ENCODE measurements at places on chromosomes 1 and 21.

DNA sequence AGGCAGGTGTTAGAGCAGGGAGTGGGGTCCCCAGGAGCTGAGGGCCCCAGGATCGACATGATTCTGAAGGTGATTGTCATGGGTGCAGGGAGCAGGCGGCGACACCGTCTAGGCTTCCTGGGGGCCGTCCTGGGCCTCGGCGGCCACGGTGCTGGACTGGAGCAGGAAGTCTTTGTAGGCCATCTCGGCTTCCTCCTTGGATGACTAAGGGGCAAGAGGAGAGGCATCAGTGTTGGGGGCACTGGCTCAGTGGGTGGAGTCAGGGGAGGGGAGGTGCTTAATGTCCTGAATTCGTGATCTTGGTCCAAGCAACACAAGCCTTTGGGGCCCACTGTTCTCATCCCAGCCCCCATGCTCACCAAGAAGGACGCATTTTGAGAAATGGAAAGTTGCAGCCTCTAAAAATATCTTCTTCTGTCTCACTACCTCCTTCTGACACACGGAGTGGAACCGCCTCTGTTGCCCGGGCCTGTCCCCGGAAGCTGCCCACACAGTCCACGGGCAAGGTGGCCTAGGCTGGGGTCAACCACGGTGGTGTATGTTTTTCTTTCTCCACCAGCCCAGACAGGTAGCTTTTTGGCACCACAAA is 8.6 kb upstream of the FCMR start:
- H3K27me3 ChIP-seq: no peaks in the 10 kb centered on the region
- peaks cover 5% of the 10 kb centered on the region for H3K4me1 ChIP-seq
- no peak overlapping the region for H3K27ac ChIP-seq
- no peak for DNase-seq
- no peak overlapping the region for H3K4me3 ChIP-seq

DNA sequence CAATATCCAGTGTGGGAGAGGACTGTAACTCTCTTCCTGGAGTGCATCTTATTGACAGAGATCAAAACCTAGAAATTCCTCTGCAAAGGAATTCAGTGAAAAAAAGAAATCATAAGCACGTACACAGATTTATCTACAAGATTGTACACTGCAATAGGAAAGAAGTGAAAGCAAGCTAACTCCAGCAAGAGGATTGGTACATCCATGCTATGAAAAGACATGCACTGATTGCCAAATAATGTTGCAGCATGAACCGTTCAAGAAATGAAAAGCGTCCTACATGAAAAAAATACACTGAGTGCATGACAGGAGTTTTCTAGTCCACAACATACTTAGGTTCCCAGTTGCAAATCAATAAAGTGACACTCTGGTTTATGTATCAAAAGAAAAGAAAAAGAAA is 1.9 kb upstream of the MGST3 start:
- DNase-seq: no peak
- peaks cover 39% of the 10 kb centered on the region for H3K4me1 ChIP-seq
- H3K36me3 ChIP-seq: no peaks in the 10 kb centered on the region
- no peak overlapping the region for H3K4me3 ChIP-seq

DNA sequence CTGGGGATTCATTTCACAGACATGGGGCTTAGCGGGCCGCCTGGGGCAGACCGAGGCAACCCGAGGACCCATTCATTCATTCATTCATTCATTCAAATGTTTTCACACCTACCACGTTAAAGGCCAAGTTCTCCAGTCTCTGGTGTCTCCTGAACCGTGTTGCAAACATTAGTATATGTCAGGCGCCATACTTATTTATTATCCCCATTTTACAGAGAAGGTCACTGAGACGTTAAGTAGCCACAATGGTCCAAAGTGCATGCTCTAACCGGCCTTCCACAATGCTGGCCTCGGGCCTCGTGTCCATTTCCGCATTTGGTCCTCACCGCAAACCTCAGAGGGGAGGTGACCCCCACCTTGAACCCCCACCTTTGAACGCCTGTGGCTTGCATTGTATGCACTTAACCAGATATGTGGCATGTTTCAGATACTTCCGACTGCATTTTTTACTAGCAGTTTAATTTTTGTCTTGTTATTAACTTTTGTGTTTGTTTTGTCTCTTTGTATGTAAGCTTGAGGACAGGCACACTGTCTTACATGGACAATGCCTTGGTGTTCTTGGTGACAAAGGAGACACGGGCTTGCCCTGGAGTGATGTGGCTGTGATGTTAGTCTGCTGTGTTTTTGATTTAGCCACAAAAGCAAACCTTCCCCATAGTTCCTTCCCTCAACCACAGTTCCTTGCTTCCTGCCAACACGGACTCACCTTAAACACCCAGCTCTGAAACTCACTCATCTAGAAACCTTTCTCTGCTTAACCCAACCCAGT is 1.2 kb upstream of the IFFO2 start:
- H3K27ac ChIP-seq: no peak overlapping the region
- no peaks in the 10 kb centered on the region for H3K27me3 ChIP-seq
- H3K4me3 ChIP-seq: peak overlapping the region; percentile 86
- DNase-seq: no peak

DNA sequence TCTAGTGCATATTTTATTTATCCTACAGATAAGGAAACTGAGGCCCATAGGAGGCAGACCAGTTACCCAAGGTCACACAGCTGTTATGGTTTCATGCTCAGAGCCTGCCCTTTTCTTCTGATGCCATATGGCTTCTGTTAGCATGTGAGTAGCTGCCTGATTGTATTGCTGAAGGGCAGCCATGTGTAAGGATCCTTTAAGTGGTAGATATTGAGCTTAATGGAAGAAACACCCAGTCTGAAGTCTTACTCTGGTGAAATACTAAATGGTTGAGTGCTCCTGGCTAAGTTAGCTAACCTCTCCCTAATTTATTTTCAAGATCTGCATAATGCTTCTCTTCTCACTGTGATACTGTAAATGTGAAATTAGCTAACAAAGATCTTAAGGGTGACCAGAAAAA is 30.9 kb downstream of the ADAMTS5 start:
- peaks cover 7% of the 10 kb centered on the region for H3K36me3 ChIP-seq
- no peak overlapping the region for H3K27ac ChIP-seq
- H3K4me1 ChIP-seq: peaks cover 6% of the 10 kb centered on the region
- no peak overlapping the region for H3K4me3 ChIP-seq
- no peaks in the 10 kb centered on the region for H3K27me3 ChIP-seq

DNA sequence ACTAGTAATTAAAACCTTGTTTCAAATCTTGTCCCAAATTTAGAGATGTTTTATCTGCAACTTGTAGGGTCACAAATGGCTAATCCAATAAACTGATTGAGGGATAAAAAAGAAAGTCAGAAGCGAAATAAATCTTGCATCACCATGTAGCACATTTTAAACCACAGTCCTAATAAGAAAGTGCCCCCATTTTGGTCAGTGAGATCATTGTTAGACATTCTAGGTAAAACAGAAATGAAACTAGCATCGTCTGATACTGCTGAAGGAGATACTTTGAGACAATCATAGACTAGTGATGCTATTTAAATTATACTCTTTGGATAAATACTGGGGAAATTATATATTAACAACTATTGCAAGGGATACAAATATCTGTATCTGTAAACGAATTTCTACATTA is 247.9 kb downstream of the AMY1C start:
- no peak overlapping the region for H3K4me3 ChIP-seq
- no peaks in the 10 kb centered on the region for H3K4me1 ChIP-seq
- no peaks in the 10 kb centered on the region for H3K36me3 ChIP-seq

DNA sequence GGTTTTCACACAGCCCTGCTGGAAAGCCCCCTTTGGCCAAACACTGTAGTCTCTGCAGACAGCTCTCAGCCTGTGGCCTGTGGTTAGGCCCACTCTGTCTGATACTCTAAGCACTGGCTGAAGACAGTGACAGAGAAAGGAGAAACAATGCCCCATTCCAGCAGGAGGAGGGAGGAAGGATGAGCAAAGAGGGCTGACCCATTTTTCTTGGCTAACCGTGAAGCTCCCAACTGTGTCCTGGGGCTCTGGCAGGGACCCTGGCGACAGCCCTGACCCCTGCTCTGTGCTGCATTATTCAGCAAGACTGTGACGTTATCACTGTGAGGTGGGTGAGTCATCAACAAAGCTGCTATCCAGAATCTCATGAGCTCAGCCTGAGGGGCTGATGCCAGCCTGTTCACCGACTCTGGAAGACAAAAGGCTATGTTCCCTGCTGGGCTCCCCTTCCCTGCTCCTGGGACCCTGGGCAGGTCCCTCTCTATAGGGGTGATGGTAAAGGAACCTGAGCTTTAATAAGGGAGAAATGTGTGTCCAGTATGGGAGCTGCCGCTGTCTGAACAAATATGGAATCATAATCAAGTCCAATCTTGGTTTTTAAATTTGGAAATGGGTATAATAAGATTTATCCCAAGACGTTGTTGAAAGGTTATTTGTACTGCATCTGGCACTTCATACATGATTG is 107.0 kb downstream of the RHOU start:
- no peaks in the 10 kb centered on the region for H3K27me3 ChIP-seq
- H3K27ac ChIP-seq: no peak overlapping the region
- H3K4me3 ChIP-seq: no peak overlapping the region
- H3K4me1 ChIP-seq: peaks cover 18% of the 10 kb centered on the region
- H3K36me3 ChIP-seq: no peaks in the 10 kb centered on the region
- DNase-seq: no peak

DNA sequence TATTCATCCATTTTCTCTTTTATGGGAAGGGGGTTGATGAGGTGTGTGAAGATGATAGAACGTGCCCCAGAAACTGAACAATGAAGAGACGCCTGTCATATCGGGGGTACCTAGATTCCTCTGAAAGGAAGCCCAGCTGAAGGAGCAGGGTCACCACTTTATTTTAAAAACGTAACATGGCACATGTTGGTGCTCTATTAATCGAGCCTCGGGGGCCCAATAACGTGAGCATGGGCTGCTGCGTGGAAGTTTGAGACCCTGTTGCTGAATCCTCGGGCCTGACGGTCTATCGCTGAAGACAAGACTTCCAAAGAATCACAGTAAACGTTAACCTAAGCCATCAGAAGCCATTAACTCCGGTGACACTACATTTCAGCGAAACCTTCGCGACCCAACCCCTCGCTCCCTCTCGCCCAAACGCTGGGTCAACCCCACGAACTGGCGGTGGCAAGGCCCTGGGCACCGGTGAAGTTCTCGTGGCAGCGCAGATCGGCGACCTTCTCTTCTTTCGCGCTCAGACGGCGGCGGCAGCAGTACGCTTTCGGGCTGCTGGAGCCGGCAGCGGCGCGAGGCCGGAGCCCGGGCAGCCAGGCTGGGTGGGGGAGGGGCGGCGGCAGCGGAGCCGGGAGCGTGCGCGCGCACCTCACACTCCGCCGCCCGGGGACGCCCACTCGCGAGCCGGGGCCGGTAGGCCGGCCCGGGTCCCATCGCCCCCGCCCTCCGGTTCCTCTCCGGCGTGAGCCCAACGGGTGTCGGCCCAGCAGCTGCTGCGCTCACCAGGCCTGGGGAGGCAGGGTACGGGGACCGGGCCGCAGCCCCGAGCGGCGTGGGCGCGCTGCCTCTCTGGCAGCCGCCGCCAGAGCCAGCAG is 838 bp upstream of the MAN1A2 start:
- no peaks in the 10 kb centered on the region for H3K27me3 ChIP-seq
- H3K4me3 ChIP-seq: peak overlapping the region; percentile 91
- DNase-seq: peak; percentile 91
- H3K27ac ChIP-seq: peak overlapping the region; percentile 99
- peaks cover 74% of the 10 kb centered on the region for H3K4me1 ChIP-seq
- H3K36me3 ChIP-seq: no peaks in the 10 kb centered on the region

GRCh38 chr1:2046174-2046917 is 3.9 kb upstream of the PRKCZ start:
- peak; percentile 59 for DNase-seq
- H3K27ac ChIP-seq: no peak overlapping the region
- H3K4me1 ChIP-seq: peaks cover 40% of the 10 kb centered on the region
- H3K4me3 ChIP-seq: no peak overlapping the region
- H3K36me3 ChIP-seq: no peaks in the 10 kb centered on the region

DNA sequence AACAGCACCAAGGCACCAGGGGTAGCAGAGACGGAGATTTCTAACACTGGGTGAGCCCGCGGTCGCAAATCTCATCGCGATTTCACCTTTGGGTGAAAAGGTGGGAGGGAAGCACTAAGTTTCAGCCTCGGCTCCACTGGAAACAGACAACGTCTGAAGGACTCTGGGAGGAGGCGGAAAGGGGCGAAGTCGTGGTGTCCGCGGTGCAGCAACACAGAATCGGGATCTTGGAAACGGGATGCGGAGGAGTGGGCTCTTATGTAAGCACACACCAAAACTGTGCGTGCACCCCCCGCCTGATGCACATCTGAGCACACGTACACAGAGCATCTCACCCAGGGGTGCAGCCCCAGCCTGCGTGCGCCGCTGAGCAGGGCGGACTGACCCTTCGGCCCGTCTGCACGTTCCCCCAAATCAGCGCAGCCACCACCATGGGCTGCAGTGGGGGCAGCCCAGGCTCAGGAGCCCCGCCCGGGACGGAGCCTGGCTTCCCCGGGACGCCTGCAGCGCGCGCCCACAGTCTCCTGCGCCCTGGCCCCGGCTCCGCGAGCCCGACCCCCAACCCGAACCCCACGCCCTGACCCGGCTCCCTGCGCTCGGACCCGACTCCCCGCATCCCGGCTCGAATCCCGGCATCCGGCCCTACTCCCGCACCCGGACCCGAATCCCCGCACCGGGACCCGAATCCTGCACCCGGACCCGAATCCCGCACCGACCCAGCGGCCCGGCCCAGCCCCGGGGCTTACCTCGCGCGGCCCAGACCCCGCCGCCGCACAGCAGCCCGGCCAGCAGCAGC is 670 bp downstream of the CLSTN1 start:
- H3K27me3 ChIP-seq: no peaks in the 10 kb centered on the region
- peak overlapping the region; percentile 97 for H3K4me3 ChIP-seq
- H3K36me3 ChIP-seq: no peaks in the 10 kb centered on the region
- H3K27ac ChIP-seq: peak overlapping the region; percentile 90
- peaks cover 42% of the 10 kb centered on the region for H3K4me1 ChIP-seq

GRCh38 chr1:169340882-169341281 is 26.7 kb downstream of the NME7 start:
- no peaks in the 10 kb centered on the region for H3K27me3 ChIP-seq
- H3K4me1 ChIP-seq: no peaks in the 10 kb centered on the region
- H3K27ac ChIP-seq: no peak overlapping the region
- H3K4me3 ChIP-seq: no peak overlapping the region

DNA sequence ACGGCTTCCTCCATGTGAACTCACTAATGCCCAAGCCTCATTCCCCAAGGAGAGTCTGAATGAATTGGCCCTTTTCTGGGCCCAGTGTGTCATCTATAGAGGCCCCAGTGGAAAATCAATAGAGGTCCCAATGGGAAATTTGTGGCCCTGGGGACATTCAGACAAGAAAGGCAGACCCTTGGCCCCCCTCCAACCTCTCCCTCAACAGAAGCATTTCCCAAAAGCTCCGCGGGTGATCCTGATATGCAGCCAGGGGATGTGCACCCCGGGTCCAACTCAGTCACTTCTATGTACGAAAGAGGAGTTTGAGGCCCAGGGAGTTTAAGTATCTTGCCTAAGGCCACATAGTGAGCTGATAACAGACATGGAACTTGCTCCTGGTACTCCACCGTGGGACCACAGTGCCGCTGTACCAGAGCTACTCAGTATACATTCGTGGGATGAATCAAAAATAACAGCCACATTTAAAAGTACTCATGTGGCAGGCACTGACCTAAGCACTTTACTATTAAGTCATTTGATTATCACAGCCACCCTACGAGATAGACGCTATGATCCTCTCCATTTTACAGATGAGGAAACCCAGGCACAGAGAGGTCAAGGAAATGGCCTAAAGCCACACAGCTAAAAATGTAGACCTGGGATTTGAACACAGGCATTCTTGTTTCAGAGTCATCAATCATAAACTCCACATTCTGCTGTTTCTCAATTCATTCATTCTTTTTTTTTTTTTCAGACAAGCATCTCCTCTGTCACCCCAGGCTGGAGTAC is 8.5 kb downstream of the EPHA2 start:
- peaks cover 98% of the 10 kb centered on the region for H3K4me1 ChIP-seq
- peak overlapping the region; percentile 98 for H3K27ac ChIP-seq
- H3K27me3 ChIP-seq: no peaks in the 10 kb centered on the region
- H3K36me3 ChIP-seq: peaks cover 34% of the 10 kb centered on the region
- peak overlapping the region; percentile 56 for H3K4me3 ChIP-seq

Data from left ventricle myocardium inferior (tissue), 1 donor.